Glutamatergic neuron (in vitro differentiated cells): ENCODE measurements at places on chromosomes 12 and 14. TPM values are rescaled to one million over a fixed set of nuclear protein-coding genes. Genes with fewer than 3 reads are reported as not detected.

DNA sequence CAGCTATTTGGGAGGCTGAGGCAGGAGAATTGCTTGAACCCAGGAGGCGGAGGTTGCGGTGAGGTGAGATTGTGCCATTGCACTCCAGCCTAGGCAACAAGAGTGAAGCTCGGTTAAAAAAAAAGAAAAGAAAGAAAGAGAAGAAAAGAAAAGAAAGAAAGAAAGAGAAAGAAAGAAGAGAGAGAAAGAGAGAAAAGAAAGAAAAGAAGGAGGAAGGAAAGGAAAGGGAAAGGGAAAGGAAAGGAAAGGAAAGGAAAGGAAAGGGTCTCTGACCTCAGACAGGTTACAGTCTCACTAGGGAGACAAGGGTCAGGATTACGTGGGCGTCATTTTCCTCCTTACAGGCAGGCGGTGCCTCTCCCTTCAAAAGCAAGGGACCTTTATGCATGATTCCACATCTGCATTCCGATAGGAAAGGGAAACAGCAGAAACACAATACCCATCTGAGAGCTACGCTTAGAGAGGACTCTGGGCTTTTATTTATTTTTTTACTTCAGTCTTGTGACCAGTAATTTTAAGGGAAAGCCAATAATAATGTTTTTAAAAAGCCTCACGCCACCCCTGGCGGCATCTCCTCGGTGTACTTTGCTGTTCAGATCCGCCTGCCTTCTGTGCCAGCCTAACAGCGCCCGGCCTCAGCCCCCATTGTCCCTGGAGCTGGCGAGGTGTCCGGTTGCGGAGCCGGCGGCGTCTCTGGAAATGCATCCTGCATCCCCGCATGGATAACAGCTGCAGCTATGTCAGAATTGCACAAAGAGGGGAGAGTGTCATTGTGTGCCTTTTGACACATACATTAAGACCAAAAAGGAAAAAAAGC is 945 bp upstream of the HIP1R start:
- DNase-seq, result peak; percentile 73

GRCh38 chr14:34181338-34181737 is 230.5 kb upstream of the EGLN3 start:
- DNase-seq, result no peak

GRCh38 chr12:52370926-52371608 is 3.8 kb upstream of the KRT85 start:
- DNase-seq, result no peak

DNA sequence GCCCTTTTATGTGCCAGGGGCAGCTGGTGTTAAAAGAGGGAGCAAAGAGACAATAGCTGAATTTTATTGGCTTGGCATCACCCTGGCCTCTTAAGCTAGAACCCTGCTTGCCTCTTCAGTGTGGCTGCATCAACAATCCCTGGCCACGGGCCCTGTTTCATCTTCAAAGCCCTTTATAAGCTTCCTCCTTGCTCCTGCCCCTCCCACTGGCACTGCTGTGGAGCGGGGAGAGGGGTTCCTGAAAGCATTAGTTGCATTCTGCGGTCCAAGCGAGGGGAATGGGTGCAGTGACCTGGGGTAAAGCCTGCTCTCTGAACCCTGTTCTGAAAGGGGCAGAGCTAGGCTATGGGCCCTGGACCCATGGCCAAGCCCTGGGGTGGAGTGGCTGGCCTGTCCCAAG is 220 bp upstream of the KRT83 start:
- no peak for DNase-seq

The WNT5B gene
- 16.3 TPM for total RNA-seq
